ENCODE measurements at places on chromosomes 7 and 10.

GRCh38 chr7:140440593-140440992, 36.7 kb downstream of the RAB19 start:
- no peak for DNase-seq

- no peak for DNase-seq
Measured at GRCh38 chr7:156725073-156725472, 84.5 kb downstream of the RNF32 start.

DNA sequence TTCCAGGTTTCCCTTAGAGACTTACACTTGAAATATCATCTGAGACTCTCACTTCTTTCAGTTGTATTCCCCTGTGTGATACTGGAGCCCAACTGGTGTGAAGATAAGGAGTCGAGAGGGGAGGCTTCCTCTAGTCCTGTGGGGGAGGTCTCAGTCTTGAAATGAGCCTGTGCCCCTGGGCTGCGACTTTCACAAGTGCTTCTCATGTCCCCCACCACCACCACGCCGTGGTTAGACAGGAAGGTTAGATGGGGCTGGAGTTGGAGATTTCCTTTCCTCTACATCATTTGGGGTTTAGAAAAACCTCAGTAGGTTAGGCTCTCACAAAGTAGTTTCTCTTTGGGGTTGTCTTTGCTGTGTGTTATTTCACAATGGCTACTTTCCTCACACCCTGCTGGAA, 25.6 kb upstream of the MKX start:
- DNase-seq: no peak

- DNase-seq: no peak
Measured at GRCh38 chr10:97328646-97329453, 5.7 kb downstream of the FRAT2 start.

GRCh38 chr10:113711142-113711541, 31.4 kb downstream of the CASP7 start:
- DNase-seq: no peak

- DNase-seq: no peak
Measured at GRCh38 chr7:133633055-133633454, 380.2 kb downstream of the EXOC4 start.

GRCh38 chr10:122277526-122278136, 6.5 kb downstream of the BTBD16 start:
- DNase-seq: no peak

DNA sequence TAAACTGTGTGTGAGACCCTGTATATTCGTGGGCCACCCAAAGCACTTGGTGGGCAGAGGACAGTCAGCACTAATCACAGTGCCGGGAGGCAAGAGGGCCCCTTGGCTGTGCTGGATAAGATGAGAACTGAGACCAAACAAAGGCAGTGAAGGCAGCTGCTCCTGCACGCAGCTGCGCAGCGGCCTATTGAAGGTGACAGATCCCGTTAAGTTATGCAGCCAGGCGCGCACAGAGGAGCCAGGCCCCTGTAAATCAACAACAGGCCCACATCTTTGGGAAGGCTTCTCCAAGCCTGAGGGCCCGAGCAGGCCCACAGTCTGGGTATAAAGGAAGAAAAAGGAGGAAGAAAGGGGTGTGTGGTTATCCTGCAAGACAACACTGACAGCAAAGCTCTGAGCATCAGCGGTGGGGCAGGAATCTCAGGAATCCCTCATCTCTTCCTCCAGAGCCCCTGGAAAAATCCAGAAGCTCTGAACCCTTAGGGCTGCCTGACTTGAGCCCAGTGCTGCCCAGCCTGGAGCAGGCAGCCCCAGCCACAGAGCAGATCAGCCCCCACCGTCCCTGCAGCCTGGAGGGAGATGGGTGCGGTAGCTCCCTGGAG, 154.2 kb downstream of the ARHGAP12 start:
- no peak for DNase-seq

DNA sequence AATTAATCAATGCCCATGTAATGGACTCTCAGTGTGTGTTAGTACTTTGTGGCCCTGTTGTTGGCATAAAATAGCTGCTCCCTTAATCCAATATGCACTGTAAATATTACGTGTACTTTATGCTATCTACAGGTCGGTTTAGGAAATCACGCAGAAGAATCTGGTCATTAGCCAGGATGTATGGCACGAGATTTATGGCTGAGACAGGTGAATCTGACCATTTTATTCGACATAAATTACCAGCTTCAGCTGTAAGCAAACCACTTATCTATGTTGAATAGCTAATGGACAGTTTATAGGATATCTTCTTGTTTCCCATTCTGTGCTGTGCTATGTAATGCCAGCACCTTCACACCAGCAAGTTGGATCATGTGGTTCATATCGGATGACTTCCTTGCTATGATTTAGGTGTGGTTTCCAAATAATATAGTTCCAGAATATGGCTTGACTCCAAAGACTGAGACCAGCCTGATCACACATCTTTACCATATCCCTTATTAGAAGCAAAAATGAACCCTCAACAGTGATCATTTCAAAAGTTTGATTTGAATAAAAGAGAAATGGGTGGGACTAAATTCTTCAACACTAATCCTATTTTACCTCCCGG, 301.4 kb downstream of the AHR start:
- DNase-seq: no peak

- no peak for DNase-seq
Measured at GRCh38 chr10:1411956-1412355, 325.4 kb downstream of the ADARB2 start.

Data from CD4-positive, CD25-positive, alpha-beta regulatory T cell (primary cell).